Activated T-helper 2 cell treated with anti-CD3 and anti-CD28 coated beads, Interferon-gamma antibody, Interleukin-2, Interleukin-4, amounts not matched to agents 10 μg/mL and 5 μg/mL and 100 μg/mL, durations not matched to agents 14 hours and 24 hours and 36 hours (primary cell): ENCODE measurements at places on chromosomes 7 and 10. TPM values are rescaled to one million over a fixed set of nuclear protein-coding genes. Genes with fewer than 3 reads are reported as not detected.

The SEMA3D gene
- 0.09 and 0.11 TPM in 2 replicates for total RNA-seq

The TPST1 gene
- 1.3 and 1.6 TPM in 2 replicates for total RNA-seq

The MAD1L1 gene
- 52.3 and 55.0 TPM in 2 replicates for total RNA-seq

The MALRD1 gene
- total RNA-seq, result not detected in 2 replicates

The KNDC1 gene
- 0.39 and 0.51 TPM in 2 replicates for total RNA-seq

The UNCX gene
- not detected in 2 replicates for total RNA-seq

The NAPEPLD gene
- total RNA-seq, result 9.6 and 10.7 TPM in 2 replicates

The HABP2 gene
- not detected in 2 replicates for total RNA-seq

The ADRB1 gene
- not detected in 2 replicates for total RNA-seq

The SLC18A2 gene
- not detected in 2 replicates for total RNA-seq

GRCh38 chr7:49773218-49773935 is at the start of gene VWC2:
Gene VWC2 (plus strand): TSS chr7:49773638. CDS start chr7:49775436, 1,798 bp downstream.
- no peak within 1 kb of the TSS for H3K27ac ChIP-seq
- no peak for DNase-seq
- H3K4me3 ChIP-seq, result no peak within 1 kb of the TSS
- peaks cover 4% of the 10 kb centered on the region for H3K4me1 ChIP-seq
- no peaks in the 10 kb centered on the region for H3K36me3 ChIP-seq
- H3K27me3 ChIP-seq, result peaks cover 58% of the 10 kb centered on the region

DNA sequence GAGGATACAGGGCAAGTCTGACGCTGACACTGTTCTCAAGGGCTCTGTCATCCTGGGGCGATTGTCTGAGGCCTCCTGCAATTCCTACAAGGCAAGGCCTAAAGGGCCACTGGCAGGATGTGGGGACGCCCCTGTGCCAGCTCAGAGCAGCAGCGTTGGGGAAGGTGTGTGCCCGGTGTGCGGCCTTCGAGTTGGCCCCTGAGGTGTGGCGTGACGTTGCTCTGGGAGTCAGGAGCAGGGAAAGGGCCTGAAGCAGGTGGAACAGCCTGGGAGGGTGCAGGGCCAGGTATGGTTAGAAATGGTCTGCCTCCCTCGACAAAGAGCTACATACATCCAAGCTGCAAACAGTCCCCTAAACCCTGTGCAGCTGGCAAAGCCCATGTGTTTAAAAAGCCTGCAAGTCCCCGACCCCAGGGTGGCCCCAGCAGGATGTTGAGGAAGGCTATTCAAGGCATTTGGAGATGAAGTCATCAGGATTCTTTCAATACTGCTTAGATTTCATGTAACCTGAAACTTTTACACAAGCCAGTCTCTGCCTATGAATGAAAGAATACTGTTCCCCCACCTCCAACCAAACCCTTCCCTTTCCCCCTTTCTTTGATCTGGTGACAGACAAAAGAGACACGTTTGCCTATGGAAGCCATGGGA is 142.5 kb upstream of the TNS3 start:
- H3K4me1 ChIP-seq, result no peaks in the 10 kb centered on the region
- DNase-seq, result no peak

DNA sequence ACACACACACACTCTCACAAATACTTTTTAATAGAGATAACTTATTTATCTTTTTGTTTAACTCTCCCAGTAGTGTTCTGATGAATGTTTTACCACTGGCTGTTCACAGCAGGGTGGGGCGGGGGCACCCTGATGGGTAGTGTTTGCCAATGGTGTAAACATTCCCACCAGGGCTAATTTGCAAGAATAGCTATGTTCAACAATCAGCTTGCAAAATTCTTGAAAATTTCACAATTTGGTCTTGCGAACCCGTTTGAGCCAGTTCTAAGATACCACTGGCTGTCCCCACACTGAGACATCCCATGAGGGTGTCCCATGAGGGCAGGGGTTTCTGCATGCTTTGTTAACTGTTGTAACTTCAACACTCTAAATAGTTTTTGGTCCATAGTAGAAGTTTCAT is 348.5 kb downstream of the CXCL12 start:
- no peak overlapping the region for H3K4me3 ChIP-seq
- no peaks in the 10 kb centered on the region for H3K4me1 ChIP-seq
- no peak for DNase-seq
- no peaks in the 10 kb centered on the region for H3K36me3 ChIP-seq

GRCh38 chr7:157499835-157500153 is 163.0 kb downstream of the DNAJB6 start:
- no peaks in the 10 kb centered on the region for H3K36me3 ChIP-seq
- no peaks in the 10 kb centered on the region for H3K27me3 ChIP-seq
- no peak for DNase-seq
- H3K4me1 ChIP-seq, result peaks cover 32% of the 10 kb centered on the region

DNA sequence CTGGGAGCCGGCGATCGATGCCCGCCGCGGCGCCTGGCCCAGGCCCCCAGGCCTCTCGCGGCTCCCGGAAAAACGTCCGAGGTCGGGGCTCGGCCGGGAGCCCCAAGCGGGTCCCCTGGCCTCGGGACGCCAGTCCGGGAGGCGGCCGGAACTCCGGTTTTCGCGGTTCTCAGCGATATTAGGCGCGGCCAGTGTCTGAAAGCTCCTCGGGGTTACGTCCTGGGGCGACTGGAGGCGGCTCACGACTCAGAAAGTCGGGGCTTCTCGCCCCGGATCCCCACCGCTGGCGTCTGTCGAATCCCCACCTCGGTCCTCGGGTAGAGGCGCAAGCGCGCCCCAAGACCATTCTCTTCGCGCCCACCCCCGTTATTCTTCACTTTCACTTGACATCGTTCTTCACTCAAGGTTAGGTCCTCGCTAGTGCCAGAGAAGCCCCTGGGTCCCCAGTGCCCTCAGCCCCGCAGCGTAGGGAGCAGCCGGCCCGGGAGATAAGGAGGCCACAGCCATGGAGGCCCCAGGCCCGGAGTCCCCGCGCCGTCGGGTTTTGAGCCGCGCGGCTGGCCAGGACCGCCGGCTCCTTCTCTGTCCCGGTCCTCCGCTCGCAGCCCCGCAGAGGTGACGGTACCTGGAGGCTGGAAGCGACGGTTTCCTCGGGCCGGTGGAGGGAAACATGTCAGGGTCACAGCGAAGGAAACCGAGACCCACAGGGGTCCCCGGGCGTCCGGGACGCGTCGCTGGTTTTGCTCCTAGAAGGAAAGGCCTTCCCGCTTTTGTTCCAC is 35.2 kb upstream of the EBLN1 start:
- peaks cover 18% of the 10 kb centered on the region for H3K4me1 ChIP-seq
- peak overlapping the region; percentile 89 for H3K4me3 ChIP-seq
- H3K36me3 ChIP-seq, result peaks cover 17% of the 10 kb centered on the region
- peak overlapping the region; percentile 93 for H3K27ac ChIP-seq
- peak; percentile 33 for DNase-seq

DNA sequence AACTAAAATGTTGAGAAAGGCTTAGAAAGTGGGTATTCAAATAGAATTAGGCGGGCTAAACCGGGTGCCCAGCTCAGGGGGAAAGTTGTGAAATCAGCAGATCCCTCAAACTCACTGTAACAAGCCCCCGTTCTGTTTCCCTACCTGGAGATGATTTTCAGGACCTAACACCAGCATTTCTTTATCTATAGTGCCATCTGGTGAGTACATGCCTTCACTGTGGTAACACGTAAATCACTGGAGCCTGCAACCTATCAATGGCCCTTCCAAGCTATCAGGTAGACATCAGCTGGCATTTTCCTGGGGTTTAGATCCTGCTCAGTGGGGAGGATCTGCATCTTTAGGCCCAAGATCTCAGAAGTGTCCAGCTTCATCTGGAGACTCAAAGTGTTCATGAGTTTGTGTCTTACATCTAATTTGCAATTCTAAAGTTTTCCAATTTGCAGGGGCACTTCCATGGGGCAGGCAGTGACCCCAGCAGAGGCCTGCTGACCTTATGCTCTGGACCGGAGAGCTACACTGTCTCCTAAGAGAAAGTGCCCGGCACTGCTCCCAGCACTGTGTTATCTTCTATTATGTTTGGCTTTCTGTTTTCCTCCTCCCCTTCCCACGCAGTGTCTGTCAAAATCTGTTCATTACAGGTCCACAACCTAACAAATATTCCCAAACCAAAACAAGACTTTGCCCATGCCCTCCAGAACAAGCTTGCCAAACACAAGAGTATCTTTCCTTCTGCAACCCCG is 132.5 kb downstream of the LSM5 start:
- no peaks in the 10 kb centered on the region for H3K36me3 ChIP-seq
- H3K27ac ChIP-seq, result no peak overlapping the region
- no peak for DNase-seq
- no peak overlapping the region for H3K4me3 ChIP-seq
- H3K27me3 ChIP-seq, result no peaks in the 10 kb centered on the region
- no peaks in the 10 kb centered on the region for H3K4me1 ChIP-seq

- peaks cover 65% of the 10 kb centered on the region for H3K27me3 ChIP-seq
- peaks cover 5% of the 10 kb centered on the region for H3K4me1 ChIP-seq
- H3K27ac ChIP-seq, result no peak overlapping the region
- DNase-seq, result no peak
- H3K36me3 ChIP-seq, result no peaks in the 10 kb centered on the region
Measured at GRCh38 chr10:15369256-15370211, 1.6 kb downstream of the FAM171A1 start.

- DNase-seq, result no peak
- H3K36me3 ChIP-seq, result peaks cover 3% of the 10 kb centered on the region
- H3K4me3 ChIP-seq, result no peak overlapping the region
- H3K27me3 ChIP-seq, result peaks cover 50% of the 10 kb centered on the region
- peaks cover 34% of the 10 kb centered on the region for H3K4me1 ChIP-seq
- H3K27ac ChIP-seq, result no peak overlapping the region
Measured at GRCh38 chr10:88089498-88089897, 226.1 kb downstream of the PTEN start.

DNA sequence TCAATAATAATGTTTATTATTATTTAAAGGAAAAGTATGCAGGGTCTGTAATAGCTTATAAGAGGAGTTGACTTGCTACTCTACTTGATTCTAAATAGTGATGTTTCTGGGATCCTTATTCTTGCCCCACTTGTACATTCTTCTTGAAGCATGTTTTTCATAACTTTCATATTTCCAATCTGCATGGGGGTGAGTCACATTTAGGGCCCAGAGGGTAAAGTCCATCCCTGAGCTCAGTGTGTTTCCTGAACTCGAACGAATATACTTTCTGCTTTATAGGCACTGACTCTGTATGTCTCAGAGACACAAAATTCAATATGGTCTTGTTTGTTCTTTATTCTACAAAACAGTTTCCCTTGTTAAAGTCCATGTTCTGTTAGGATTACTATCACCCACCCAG is 61.0 kb upstream of the SMIM30 start:
- H3K27ac ChIP-seq, result no peak overlapping the region
- H3K36me3 ChIP-seq, result no peaks in the 10 kb centered on the region
- H3K4me1 ChIP-seq, result no peaks in the 10 kb centered on the region
- H3K4me3 ChIP-seq, result no peak overlapping the region
- peaks cover 6% of the 10 kb centered on the region for H3K27me3 ChIP-seq

GRCh38 chr7:86130268-86130667 is 513.4 kb upstream of the GRM3 start:
- H3K27me3 ChIP-seq, result no peaks in the 10 kb centered on the region
- H3K4me1 ChIP-seq, result no peaks in the 10 kb centered on the region
- H3K27ac ChIP-seq, result no peak overlapping the region
- H3K36me3 ChIP-seq, result no peaks in the 10 kb centered on the region
- no peak overlapping the region for H3K4me3 ChIP-seq

DNA sequence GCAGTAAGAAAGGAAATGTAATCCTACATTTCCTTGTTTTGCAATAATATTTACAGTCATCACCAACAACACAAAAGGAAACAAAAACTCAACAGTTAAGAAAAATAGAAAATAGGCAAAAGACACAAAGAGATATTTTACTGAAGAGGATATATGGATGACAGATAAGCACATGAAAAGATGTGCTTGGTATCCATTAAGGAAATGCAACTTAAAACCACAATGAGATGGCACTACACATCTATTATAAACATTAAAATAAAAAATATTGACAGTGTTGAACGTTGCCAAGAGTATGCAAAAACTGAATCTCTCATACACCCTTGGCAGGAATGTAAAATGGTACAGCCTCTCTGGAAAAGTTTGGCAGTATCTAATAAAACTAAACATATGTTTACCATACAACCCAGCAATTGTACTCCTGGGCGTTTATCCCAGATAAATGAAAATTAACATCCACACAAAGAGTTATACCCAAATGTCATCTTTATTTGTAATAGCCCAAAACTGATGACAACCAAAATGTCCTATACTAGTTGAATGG is 5.4 kb downstream of the CEP41 start:
- H3K27ac ChIP-seq, result no peak overlapping the region
- DNase-seq, result no peak
- H3K4me3 ChIP-seq, result no peak overlapping the region
- peaks cover 15% of the 10 kb centered on the region for H3K36me3 ChIP-seq
- no peaks in the 10 kb centered on the region for H3K27me3 ChIP-seq

DNA sequence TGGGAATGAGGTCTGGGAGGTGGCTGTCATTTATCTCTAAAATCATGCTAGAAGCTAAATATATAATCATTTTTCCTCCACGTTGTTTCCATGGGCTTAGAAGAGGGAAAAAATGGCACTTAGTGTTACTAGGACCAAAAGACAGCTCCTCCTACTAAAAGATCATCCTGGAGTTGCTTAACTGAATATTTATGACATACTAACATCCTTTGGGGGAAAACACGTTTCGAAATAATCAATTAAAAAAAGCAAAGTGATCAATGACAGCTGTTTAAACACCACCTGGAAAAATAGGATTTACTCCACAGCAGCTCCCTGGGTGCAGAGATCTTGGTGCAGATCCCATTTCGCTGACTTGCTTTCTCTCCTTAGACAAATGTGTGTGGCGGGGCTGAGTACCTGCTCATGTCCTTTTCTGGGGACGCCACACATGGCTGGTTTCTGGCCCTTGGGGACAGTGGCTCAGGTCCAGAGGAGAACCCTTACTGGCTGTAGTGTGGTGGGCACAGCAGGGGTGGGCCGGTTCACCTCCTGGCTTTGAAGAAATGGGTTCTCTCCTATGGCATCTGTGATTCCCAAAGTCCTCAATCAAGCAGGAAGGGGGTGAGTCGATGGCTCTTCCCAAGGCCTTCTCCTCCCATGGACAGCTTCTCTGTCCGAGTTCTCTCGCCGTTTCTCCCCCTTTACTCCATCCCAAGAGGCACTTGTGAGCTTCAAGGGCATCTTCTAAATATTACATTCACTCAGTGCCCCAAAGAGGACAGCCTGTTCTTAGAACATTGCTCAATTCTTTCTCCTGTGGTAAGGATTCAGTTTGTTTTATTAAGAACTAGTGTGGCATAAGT is 156.4 kb upstream of the KLF14 start:
- no peak overlapping the region for H3K4me3 ChIP-seq
- no peaks in the 10 kb centered on the region for H3K27me3 ChIP-seq
- H3K36me3 ChIP-seq, result peaks cover 86% of the 10 kb centered on the region
- no peak for DNase-seq
- peak overlapping the region; percentile 33 for H3K27ac ChIP-seq

DNA sequence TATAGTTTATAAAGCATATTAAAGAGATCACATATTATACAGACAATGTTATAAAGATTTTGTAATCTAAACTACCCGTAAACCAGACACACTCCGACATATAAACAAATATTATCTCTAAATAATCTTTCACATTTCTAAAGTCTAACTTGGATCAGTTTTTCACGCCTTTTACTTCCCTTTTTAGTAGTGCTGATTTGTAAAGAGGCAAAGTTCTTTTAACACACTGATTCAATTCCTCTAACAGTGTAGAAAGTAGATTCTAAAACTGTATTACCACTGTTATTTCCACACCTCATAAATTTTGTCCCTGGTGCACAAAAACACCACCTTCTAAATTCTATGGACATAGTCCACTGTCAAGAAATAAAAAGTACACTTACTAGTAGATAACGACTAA is 230.9 kb downstream of the DOCK4 start:
- H3K27me3 ChIP-seq, result no peaks in the 10 kb centered on the region
- H3K27ac ChIP-seq, result no peak overlapping the region
- H3K36me3 ChIP-seq, result no peaks in the 10 kb centered on the region
- DNase-seq, result no peak
- H3K4me1 ChIP-seq, result no peaks in the 10 kb centered on the region
- H3K4me3 ChIP-seq, result no peak overlapping the region
